ENCODE measurements at places on chromosomes 3 and 15.

DNA sequence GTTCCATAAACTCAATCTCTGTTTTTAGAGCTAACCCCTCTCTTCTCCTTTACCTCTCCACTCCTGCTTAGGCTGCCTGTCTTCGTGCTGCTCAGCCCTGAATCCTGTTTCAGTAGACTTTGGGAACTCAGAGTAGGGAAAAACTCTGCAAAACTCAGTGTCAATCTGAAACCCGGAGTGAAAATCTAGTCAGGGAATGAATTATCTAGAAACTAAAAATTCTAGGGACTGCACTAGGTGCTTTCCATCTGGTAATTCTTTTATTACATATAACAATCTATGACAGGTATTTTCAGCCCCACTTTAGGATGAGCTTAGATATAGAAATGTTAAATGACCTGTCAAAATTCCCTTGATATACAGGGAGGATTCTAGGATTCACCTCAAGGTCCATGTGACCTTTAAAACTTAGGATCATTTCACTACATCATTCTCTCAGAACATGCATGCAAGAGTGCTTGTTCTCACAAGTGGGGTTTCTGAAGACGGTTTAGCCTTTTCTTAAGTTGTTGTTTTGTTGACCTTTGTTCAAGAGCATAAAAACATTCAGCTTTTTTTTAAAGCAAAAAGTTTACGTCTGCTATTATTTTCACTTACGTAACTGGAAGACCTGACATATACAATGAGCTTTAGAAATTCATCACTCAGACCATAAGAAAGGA, 108.2 kb upstream of the MBNL1 start:
- no peak for DNase-seq

DNA sequence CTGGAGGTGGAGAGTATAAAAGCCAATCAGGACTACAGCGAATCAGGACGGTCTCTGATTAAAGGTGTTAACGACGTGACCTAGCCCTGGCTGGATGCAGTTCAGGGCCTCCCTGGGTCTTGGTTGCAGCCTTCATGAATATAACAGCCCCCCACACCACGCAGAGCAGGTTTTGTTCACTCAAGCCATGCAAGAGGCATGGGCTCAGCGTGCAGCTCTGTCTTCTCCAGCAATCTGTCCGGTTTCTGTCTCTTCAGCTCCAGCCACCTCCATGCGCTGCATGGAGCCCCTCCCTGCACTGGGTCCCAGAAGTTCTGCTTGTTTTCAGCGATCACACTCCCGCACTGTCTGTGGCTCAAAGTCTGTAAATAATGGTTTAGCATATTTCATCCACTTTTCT, 57.1 kb upstream of the CHRNA7 start:
- DNase-seq, result no peak

GRCh38 chr3:190044974-190045373, 75.7 kb downstream of the P3H2 start:
- DNase-seq, result no peak

DNA sequence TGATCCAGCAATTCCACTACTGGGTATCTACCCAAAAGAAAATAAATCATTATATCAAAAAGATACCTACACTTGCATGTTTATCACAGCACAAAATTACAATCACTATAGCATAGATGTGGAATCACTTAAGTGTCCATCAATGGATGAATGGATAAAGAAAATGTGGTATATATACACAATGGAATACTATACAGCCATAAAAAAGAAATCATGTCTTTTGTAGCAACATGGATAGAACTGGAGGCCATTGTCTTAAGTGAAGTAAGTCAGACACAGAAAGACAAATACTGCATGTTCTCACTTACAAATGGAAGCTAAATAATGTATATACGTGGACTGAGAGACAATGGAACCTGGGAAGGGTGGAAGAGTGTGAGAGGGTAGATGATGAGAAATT, 28.3 kb upstream of the PFN2 start:
- no peak for DNase-seq

GRCh38 chr3:172713316-172713715, 2.4 kb upstream of the NCEH1 start:
- DNase-seq, result no peak

DNA sequence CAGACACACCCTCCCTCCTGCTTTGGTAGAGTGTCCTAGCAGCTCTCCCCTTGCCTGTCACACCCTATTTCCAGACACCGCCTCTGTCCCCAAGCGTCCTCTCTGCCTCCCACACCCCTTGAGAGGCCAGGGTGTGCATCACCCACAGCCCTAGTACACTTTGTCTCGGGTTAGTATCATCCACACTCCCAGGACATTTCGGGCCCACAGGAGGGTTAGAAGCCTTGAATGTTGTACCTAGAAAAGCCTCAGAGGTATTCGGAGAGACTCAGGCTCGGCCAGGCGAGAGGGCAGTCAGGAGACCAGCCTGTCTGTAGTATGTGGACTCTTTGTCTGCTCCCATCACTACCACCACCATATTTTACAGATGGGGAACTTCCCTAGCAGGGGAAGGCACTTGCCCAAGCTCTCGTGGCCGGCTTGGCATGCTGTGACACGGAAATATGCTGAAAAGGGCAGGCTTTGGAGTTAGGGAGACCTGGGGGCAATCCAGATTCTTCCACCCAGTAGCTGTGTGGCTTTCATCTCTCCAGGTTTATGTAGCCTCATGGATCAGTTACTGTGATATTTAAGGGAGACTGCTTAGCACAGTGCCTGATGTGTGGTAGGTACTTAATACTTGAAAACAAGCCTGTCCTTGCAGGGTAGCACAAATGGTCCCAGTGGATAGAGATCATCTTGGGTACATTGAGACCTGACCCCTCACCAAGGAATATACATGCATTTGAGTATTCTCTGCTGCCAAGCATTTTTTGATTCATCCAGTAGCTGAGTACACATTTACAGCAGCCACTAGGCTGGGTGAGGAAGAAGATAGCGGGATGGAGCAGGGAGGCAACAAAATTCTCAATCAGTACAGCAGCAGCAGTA, 1.4 kb downstream of the TMEM43 start:
- no peak for DNase-seq

GRCh38 chr3:182843478-182843877, 50.2 kb downstream of the ATP11B start:
- no peak for DNase-seq

DNA sequence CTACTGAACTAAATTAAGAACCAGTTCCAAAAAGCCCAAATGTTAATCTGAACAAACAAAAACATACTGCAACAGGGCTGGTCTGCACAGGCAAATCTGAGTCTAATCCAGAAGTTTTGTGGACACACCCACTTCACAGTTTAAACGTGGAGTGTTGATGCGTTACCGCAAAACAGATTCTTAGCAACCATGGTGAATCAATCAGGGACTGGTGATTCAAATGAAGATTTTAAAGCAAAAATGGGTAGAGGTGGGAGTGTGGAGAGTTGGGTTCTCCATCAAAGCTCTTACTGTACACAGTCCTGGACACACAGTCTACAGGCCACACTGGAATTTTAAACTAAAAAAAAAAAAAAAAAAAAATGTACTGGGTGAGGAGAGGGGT, 5.2 kb downstream of the ANXA2 start:
- no peak for DNase-seq

GRCh38 chr15:68818769-68819494, 1.8 kb downstream of the ANP32A start:
- peak; percentile 19 for DNase-seq

DNA sequence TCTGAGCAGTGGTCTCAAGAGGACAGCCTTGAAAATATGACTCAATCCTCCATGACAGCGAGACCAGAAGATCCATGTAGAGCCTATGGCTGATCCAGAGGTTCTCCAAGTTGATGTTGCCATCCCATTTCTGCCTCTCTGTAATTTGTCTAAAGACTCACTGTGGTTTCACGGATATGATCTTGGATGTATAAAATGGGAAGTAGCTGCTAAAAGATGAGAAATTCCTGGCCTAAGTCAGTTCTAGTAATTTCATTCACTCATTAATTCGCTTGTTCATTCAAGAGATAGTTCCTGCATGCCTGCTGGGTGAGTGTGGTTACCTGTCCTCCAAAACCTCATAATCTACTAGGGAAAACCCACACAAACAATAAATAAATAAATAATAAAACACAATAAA, 145.9 kb downstream of the TNIK start:
- no peak for DNase-seq

DNA sequence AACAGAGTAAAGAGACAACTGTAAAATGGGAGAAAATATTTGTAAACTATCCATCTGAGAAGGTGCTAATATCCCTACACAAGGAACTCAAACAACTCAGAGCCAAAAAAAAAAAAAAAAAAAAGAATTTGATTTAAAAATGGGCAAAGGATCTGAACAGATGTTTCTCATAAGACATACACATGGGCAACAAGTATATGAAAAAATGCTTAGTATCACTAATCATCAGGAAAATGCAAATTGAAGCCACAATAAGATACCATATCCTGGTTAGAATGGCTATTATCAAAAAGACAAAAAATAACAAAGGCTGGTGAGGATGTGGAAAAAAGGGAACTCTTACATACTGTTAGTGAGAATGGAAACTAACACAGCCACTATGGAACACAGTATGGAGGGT, 36.2 kb downstream of the TXNRD3 start:
- DNase-seq, result no peak

DNA sequence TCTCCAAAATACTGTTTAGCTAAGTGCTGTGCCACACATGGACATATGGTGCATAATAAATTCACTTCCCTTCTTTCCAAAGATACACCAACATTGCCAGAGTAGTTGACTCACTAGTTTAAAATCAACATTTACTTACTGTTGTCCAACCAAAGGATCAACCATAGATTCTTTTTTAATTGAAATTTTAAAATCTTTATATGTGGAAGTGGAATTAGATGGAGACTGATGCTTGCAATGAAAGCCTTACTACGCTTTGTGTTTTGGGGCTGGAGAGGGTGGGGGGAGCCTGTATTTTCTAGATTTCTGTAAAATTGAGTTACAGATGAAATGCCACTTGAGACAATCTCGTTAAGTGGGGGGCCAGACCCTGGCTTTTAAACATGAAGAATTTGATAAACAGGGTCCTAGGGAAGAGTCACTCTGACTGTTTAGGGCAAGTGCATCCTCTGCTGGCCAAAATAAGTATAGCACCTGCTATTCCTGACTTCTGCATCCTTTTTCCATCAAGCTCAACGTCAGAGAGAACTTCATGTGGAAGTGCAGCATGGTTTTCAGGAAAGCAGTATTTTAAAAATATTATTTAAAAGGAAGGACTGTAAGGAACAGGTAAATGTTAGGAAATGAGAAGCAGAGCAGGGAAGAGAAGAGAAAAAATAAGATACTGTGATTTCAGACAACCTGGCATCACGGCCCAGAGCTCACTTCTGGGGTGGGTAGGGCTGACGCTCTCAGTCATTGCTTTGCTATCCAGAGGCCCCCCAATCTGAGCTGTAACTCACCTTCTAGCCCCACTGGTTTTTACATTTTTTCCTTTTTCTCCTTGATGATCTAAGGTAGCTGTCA, 76.7 kb downstream of the BOC start:
- DNase-seq, result peak; percentile 22

- DNase-seq, result no peak
Measured at GRCh38 chr3:27090275-27091041, 278.7 kb downstream of the NEK10 start.

DNA sequence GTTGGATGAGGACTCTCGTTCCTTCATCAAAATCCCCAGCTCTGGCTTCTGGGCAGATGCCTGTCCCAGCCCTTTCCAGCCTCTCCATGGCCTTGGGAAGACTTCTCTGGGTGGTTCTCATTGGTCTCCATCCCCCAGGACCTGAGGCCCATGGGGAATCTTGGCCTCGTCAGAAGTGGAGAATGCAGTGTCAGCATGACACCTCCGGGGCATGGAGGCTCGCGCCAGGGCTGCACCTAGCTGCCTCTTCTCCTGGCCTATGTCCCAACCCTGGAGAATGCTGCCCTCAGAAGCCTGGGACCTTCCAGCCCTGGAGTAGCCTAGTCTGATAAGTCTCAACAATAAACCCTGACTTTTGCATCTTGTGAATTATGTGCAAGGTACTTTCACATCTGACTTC, 3.0 kb downstream of the KBTBD13 start:
- DNase-seq, result no peak

DNA sequence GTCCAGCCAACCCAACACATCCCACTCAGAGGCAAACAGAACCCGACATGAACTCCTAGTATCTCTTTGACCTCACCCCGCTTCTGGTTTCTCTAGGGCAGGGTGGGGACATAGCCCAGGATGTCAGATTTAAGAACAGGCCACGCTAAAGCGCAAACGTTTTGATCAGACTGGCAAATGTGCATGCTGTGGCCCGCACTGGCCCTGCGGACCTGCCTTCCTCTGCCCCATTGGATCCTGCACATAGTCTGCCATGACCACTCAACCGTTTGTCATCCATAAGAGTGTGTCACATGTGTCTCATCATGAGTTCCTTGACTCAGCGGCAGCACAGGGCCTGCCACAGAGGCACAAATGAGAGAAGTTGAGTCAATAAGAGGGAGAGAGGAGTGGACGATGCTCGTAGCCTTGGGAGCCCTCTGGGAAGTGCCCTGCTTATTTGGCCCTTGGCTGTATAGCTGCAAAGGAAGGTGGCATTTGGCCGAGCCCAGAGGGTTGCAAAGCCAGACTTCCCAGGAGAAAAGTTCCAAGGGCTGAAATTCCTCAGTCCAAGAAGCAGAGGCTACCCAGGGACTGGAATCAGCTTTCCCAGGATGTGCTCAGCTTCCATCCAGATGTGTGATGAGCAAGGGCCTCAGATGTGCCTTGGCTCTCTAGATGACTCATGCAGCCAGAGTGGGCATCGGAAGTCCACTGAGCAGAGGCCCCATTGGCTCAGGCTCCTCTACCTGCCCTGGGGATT, 55.5 kb upstream of the SLCO2A1 start:
- no peak for DNase-seq

DNA sequence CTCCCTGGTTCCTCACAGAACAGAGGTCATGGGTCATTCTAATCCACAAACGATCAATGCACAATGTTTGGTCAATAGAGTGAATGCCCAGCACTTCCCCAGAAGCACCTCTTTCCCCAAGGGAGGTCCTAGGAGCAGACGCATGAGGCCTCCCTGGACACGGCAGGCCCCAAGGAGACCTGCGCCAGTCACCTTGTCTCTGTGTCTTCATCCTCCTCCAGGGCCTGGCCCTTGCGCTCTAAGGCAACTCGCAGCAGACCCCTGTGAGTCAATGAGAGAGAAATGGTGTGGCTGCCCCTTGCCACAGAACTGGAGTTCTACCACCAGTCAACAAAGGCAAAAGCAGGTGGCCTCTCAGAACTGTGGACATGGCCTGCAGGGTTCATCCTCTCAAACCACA, 18.1 kb downstream of the ALS2CL start:
- DNase-seq, result no peak

GRCh38 chr3:195094191-195094921, 176.6 kb downstream of the XXYLT1 start:
- DNase-seq, result no peak

- no peak for DNase-seq
Measured at GRCh38 chr15:92648190-92648875, 7.2 kb downstream of the FAM174B start.

Measured in stimulated activated CD8-positive, alpha-beta memory T cell treated with anti-CD3 and anti-CD28 coated beads, Interleukin-7, amount 100 ng/mL, for 24 hours (primary cell).